Activated T-cell treated with anti-CD3 and anti-CD28 coated beads, Interleukin-2, amount 50 U/mL, for 24 hours (primary cell): ENCODE measurements at places on chromosomes 2 and 18.

GRCh38 chr2:76975752-76976151 is 546.4 kb downstream of the LRRTM4 start:
- no peak for DNase-seq

GRCh38 chr2:144032566-144032965 is 487.4 kb downstream of the ZEB2 start:
- DNase-seq, result no peak

DNA sequence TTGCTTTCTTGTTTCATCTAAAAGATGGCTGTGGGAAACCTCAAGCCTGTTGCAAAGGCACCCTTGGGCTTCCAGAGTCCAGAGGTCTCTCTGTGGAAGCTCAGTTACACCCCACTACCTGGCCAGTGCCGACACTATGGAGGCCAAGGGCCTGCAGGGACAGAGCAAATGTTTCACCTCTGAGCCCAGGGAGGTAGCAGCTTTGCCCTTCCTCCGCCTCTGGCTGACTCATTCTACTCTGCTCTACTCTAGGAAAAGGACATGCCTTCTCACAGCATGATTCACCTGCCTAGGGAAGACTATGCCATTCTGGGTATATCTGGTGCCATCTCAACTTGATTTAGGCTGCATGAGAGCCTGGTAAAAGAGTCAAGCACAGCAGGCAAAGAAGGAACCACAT is 12.2 kb downstream of the MYOM1 start:
- no peak for DNase-seq

GRCh38 chr2:60806988-60807681 is 51.1 kb downstream of the PAPOLG start:
- peak; percentile 66 for DNase-seq

- DNase-seq, result no peak
These were observed 309.7 kb downstream of the IRS1 start for GRCh38 chr2:226489775-226490541.

DNA sequence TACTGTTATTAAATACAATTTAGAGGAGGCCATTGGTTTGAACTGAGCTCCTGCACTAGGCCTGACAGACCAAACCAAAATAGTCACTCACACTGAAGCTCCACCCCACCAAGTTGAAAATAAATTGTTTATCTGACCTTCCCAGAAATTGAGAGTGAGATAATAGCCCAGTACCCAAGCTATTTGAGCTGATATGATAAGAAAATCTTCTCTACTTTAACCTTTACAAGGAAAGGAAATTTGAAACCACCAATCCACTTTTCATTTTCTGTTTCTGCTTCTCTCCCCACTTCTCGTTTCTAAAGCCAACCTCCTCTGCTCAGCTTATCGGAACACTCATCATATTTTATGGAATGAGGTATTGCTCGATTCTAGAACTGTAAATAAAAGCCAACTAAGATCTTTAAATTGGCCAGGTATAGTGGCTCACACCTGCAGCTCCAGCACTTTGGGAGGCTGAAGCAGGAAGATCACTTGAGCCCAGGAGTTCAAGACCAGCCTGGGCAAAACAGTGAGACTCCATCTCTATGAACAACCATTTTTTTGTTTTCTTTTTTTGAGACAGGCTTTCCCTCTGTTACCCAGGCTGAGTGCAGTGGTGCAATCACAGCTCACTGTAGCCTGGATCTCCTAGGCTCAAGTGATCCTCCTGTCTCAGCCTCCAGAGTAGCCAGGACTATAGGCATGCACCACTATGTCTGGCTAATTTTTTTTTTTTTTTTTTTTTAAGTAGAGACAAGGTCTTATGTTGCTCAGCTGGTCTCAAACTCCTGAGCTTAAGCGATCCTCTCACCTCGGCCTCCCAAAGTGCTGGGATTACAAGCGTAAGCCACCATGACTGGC is 13.3 kb upstream of the GALM start:
- no peak for DNase-seq

- peak; percentile 71 for DNase-seq
These were observed 16.1 kb downstream of the ACOXL start for GRCh38 chr2:110748489-110748867.

DNA sequence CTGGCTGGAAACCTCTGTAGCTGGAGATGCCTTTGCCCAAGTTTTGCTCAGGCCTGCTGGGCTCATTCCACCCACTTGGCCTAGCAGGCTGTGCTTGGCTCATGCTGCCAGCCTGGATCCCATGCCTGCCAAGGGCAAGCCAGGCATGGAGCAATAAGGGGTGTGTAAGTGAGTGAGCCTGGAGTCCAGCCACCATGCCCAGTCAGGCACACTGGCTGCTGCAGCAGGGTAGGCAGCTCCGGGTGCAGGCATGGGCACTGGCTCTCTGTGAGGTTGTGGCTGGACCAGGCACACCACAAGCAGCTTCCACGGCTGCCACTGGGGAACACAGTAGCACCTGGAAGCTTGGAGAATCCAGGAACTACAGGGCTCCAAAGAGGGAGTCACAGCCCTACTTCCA is 147.7 kb upstream of the HS6ST1 start:
- DNase-seq, result no peak

DNA sequence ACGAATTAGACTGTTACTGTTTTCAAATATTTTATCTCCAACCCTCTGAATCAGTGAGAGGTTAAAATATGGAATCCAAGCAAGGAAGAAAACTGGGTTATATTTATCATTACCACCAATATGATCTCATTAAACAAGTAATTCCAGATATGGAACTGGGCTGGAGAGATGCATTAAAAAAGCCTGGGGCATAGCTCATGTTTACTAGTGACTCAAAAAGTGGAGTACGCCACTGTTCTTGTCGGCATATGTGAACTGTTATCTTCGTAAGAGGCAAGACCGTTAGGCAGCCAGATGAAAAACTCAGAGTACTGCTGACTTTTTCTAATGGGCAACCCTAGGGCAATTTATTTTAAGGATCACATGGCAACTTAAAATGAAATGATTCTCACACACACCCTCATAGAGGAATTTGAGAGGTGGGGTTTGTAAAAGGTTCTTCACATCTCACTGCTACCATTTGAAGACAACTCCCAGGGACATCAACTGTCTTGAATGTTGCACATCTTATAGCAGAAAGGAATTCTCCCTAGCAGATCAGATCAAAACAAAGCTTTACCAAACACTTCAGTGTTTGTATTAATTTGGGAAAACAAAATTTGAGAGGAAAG is 105.2 kb upstream of the TFCP2L1 start:
- no peak for DNase-seq

- no peak for DNase-seq
These were observed 815.7 kb downstream of the ERBB4 start for GRCh38 chr2:211722928-211723327.

- DNase-seq, result no peak
These were observed 117.6 kb downstream of the TPGS2 start for GRCh38 chr18:36711014-36711725.

DNA sequence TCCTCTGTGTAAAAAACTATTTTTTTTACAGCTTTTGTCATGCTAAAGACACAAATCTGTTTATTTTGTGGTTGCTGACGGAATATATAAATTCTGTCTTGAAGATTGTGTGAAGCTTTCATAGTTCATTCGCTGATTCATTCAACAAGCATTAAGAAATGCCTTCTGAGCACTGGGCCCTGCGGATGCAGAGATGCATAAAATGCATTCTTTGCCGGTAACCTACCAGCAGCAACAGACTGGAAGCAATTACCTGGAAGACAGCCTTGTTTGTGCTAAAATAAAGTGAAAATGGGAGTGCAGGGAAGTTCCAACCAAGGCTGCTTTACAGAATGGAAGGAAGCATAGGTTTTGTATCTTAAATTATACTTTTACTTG is 119.7 kb downstream of the PMAIP1 start:
- DNase-seq, result no peak

- DNase-seq, result no peak
These were observed 35.8 kb upstream of the SPATS2L start for GRCh38 chr2:200270732-200271131.

DNA sequence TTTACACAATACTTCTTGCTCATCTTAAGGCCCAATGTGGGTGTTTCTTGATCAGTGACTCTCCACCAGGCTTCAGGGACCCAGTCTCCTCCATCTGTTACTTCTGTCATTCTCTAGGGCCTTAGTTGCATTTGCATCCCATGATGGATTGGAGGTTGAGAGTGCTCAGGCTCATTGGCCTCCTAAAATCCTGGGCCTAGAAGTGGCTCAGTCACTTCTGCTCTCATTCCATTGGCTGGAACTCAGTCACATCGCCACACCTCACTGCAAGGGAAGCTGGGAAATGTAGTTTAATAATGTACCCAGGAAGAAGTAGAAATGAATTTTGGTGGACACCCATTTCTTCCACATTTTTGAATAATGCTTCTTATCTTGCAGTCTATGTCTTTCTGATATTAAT is 223.5 kb downstream of the HRH4 start:
- DNase-seq, result no peak

- no peak for DNase-seq
These were observed 25.8 kb downstream of the CALCRL start for GRCh38 chr2:187422282-187422681.

DNA sequence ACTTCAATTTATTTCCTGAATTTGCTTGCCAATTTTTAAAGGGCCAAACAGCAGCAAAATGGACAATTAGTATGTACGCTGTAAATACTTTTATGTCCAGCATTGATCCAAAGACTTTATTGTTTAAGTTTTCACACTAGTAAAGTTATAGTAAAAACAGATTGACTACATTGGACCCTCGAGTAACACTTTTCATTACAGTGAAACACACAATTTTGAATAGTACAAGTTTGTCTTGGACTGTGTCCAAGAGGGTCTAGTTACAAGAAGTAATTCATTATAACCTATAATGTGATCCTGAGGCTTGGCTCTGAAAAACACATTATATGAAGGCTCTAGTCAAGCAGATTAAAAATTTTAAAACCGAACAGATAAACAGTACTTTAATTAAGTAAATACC is 11.4 kb upstream of the RBBP8 start:
- DNase-seq, result no peak

GRCh38 chr2:212534336-212534735 is 4.3 kb downstream of the ERBB4 start:
- no peak for DNase-seq

DNA sequence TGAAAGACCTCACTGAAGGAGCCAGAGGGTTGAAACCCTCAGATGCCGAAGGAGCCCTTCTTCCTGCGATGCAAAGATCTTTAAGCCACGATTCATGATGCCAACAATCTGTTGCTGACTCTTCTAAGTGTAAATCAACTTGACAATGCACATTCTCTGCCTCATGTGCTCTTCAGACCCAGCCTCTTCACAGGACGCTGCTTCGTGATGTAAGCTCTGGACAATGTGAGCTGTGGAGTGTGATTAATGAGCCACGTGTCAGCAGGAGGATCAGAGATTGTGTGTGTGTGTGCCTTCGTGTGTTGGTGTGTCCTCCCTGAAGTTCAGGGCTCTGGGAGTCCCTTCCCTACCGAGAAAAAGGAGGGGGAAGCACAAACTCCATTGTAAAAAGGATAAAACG is 26.5 kb upstream of the TWIST2 start:
- no peak for DNase-seq

- DNase-seq, result no peak
These were observed 302.5 kb downstream of the NRXN1 start for GRCh38 chr2:50729306-50730049.

DNA sequence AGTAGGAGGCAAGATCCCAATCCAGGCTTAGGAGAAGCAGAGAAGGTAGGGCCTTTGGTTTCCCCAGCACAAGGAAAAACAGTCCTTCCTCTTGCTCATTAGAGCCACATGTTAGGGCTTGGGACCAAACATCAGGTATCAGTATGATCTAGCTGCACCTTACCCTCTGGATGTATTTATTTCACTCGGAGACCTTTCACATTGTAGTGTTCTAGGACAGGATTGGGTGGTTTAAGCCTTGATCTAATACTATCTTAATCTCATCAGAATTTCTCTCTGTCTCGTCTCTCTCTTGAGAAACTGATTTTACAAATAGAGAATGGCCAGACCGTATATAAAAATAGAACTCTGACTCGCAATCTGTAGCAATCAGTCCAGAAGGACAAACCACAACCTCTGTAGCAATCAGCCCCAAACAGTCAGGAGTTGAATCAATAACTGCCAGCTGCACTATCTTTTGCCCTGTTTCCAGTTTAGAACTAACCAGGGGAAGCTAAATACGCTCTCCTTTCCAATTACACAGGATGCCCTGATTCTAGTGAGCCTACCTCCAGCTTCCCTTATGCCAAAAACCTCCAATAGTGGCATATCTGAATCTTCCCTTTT is 207.1 kb downstream of the TDRD15 start:
- no peak for DNase-seq

GRCh38 chr2:181146171-181146570 is 165.8 kb downstream of the UBE2E3 start:
- no peak for DNase-seq

DNA sequence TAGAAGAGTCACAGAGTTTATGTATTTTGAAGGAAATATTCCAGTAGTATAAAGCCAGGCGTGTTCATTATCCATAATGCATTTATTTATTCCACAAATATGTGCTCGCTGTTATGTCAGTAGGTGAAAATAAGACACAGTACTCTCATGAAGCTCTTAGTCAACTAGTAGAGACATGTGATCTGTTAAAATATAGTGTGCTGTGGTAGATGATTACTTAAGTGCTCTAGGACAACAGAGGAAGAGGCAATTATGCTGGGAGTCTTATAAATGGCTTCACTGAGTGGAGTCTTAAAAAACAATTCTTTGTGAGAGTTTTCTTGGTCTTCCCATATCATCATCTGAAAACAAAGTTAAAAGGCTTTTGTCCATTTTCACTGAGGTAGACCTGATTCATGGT is 457.3 kb downstream of the XIRP2 start:
- DNase-seq, result no peak

GRCh38 chr2:234289834-234290590 is 206.9 kb downstream of the ARL4C start:
- peak; percentile 69 for DNase-seq

DNA sequence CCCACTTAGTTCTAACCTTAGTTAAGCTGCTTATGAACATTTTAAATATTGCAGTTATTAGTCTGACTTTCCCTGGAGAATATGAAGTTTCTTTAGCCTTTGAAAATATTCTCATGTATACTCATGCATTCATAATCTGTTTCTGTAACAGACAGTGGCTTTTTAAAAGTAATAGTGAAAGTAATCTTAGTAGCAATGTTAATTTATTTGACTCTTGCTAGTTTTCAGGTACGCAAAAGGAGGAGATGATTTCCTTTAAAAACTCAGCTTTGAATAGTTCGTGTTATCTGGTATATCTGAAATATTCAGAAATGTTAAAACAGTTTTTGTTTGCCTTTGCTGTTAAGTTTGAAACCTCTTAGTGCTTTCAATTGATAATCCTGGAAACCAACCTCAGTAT is 3.8 kb downstream of the ANKRD12 start:
- no peak for DNase-seq

DNA sequence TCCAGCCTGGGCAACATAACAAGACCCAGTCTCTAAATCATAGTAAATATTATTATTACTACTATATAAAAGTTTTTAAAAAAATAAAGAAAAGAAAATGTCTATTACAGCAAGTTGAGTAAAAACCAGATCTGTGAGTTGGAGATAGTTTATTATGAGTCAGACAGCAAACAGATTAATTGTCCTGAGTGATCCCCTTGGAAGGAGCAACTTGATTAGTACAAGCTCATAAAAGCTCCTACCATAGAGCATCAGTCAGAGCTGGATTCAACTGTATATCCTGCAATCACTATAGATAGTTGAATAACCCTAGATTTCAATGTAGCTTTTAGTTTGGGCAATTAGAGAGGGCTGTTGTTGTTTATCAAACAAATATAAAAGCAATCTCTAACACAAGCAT is 84.1 kb downstream of the TRABD2A start:
- DNase-seq, result no peak

- DNase-seq, result no peak
These were observed 289.1 kb downstream of the ICOS start for GRCh38 chr2:204225671-204226073.
